ENCODE measurements at places on chromosomes 1 and 21.

DNA sequence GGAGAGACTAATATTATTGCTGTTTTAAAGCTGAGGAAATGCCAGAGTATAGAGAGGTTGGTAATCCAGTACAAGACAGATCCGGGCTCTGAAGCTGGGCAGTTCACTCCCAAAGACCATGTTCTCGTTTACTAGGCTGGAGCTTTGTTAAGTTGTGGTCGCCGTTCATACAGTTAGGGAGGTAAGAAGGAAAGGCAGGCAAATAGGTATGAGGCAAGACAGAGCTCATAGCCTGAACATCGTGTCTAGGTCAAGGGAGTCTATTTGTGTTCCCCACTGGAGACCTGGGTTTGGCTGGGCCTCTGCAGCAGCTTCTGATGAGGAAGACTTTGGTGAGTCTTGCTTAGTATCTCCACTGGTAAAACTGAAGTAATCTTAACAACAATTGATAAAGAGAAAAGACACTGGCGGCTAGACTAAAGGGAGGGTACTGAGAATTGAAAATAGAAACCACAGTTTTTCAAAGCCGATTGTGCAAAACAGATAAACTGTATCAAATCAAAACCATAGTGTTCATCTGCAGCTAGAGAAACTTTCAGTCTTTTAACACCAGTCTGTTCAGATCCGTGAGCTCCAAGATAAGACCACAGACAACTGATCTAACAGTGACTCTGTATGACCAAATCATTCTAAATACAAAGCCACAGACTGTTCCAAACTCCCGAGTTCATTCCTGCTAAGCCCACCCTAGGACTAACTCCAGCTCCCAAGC is 217.0 kb upstream of the FAM78B start:
- no peak for DNase-seq

- DNase-seq: no peak
These were observed 8.2 kb downstream of the IGSF9 start for GRCh38 chr1:159937054-159937750.

- no peak for DNase-seq
These were observed 46.1 kb downstream of the NME7 start for GRCh38 chr1:169321539-169321938.

DNA sequence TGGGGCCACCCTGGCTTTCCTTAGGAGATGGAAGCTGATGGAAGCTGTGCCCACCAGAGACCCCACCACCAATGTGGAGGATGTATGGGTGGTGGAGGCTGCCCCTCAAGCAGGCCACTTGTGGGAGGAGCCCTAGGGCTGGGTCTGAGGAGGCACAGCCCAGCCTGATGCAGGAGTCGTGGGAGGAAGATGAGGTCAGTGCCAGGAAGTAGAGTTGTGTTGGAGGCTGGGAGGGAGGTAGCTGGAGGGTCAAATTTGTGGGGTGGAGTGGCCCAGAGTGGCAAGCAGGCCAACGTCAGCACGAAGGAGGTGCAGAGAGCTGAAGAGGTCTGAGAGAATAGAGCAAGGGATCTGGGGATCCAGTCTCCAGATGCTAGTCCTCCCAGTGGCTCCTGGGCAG is 119.0 kb upstream of the USP24 start:
- DNase-seq: no peak

GRCh38 chr21:30271156-30271555 is 11.6 kb downstream of the KRTAP24-1 start:
- DNase-seq: no peak

GRCh38 chr21:44426663-44427191 is 28.6 kb upstream of the LRRC3 start:
- DNase-seq: no peak

All from 8988T (cell line).